ENCODE measurements at places on chromosomes 1 and 21. TPM values are rescaled to one million over a fixed set of nuclear protein-coding genes. Genes with fewer than 3 reads are reported as not detected.

DNA sequence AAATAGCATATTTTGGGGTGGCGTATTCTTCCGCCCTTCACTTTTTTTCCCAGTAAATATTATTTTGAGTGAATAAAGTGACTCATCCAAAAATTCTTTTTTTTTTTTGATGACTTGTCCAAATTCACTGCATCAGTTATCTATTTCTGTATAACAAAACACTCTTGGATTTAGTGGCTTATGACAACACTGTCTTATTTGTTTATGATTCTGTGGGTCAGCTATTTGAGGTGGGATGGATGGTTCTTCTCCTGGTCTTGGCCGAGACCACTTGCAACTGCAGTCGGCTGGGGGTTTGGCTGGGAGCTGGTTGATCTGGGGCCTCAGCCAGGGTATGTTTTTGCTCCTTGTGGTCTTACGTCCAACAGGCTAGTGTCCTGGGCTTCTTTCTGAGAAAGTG is 39.9 kb upstream of the SRSF10 start:
- DNase-seq, result no peak

GRCh38 chr21:45801989-45802388 is 158.5 kb downstream of the PCBP3 start:
- DNase-seq, result no peak

DNA sequence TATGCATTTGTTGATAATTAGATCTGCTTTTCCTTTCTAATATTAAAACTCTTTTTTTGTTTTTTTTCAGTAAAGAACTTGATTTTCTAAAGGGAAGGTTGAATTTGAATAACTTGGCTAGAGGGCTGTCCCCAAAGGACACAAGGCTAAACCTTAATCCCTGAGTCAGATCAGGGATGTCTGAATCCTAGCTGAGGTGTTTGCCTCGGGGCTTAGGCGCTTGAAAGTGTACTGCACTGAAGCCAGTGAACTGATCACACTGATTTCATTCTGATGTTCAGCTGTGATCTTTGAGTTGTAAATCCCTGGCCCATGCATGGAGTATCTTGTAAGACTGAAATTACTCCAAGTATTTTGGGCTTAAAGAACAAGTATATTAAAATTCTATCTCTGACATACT is 42.8 kb downstream of the MTR start:
- no peak for DNase-seq

GRCh38 chr1:191240925-191241324 is 763.3 kb upstream of the BRINP3 start:
- DNase-seq, result no peak

DNA sequence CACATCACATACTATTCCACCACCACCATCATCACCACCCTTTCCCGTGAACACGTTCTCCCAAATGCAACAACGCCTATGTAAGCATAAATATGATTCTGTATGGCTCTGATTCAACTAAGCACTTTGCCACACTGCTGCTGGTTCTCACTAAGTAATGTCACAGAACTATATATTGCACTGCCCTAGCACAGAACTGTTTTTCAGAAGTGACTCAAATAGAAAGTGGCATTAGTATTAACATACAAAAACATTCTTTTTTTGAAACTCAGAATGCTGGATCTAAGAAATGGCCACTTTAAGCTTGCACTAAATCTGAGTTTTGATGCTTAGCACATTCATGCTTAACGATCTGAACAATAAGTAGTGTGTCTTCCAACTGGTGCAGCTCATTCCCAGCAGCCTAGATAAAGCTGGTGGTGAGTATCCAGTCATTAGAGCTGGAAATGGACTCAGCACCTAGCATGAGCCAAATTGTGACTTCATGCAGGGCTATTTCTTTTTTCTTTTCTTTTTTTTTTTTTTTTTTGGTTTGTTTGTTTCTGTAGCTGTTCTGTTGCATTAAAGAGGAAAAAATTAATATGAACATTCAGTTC is 46.2 kb upstream of the ZC3H11B start:
- no peak for DNase-seq

DNA sequence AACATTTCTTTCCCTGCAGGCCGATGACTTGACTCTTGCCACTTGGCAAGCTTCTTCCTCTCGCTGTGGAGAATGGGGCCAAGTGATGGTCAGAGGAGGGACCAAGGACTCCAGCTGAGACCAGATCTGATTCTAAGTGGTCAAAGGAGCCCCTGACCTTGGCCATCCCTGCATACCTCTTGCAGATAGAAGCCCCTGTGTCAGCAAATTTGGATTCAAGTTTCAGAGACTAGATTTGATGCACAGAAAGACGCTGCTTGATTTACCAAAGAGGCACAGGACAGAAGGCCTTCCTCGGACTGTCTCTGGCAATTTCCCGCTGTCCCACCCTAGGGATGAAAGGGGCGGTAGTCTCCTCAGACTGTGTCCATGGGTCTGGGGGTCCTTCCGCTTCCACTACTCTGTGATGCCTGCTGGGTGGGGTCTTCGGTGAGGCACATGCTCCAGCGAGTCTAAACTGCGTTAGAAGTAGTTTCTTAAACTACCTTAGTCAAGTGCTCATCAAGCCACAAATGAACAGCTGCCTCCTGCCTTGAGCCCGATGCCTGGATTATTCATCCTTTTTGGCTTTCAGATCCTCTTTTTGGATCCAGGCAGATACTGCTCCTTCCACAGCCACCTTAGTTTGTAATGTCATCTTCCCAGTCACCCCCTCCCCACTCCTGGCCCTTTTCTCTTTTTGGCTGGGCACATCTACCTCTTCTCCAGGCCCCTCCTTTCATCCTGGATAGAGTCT is 31.8 kb upstream of the RBM15 start:
- no peak for DNase-seq

- DNase-seq, result peak; percentile 79
Measured at GRCh38 chr1:234309598-234310459, 63.4 kb upstream of the COA6 start.

- no peak for DNase-seq
Measured at GRCh38 chr1:16050328-16050727, 6.7 kb downstream of the CLCNKB start.

- DNase-seq, result no peak
Measured at GRCh38 chr1:172496678-172497077, 36.3 kb upstream of the SUCO start.

DNA sequence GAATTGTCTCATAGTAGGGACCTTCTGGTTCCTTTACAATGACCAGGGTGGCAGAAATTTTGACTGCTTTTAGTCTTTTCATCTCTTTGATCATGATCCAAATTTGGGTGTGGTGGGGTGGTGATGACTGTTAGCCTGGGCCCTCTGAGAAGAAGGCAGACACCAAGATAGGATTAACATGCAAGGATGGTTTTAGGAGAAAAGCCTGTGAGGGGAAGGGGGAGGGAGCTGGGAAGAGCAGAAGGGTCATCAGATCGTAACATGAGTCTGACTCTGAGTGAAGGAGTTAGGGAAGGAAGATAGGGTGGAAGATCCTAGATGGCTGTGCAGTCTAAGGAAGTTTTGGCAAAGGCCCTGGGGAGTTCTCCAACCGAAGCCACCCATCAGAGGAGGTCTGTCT is 28.5 kb upstream of the CAMSAP2 start:
- DNase-seq, result no peak

DNA sequence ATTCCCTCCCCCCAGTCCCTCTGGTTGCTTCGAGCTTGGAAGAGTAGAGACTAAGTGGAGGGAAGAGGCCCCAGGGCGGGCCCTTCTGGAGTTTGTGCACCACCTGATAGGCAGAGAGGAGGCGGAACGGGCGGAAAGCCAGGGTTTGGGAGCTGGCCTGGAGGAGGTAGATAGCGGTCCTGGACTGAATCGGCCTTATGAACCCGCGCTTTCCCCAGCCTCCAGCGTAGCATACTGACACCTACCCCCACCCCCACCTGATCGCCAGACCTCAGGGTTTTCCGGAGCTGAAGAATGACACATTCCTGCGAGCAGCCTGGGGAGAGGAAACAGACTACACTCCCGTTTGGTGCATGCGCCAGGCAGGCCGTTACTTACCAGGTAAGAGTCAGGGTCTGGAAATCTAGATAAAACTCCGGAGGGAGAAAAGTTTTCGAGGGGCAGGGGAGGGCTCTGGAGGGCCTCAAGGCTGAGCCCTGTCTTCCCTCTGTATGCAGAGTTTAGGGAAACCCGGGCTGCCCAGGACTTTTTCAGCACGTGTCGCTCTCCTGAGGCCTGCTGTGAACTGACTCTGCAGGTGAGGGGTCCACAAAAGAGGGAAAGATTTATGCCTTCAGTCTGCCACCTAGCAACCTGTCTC is 705 bp downstream of the UROD start:
- peak; percentile 58 for DNase-seq

GRCh38 chr1:41520951-41521752 is 36.7 kb upstream of the EDN2 start:
- DNase-seq, result no peak

GRCh38 chr1:25742316-25742715 is 57.7 kb upstream of the SELENON start:
- no peak for DNase-seq

GRCh38 chr1:152481869-152482664 is 28.5 kb upstream of the LCE5A start:
- DNase-seq, result no peak

GRCh38 chr1:240304466-240304865 is 212.8 kb downstream of the FMN2 start:
- no peak for DNase-seq

DNA sequence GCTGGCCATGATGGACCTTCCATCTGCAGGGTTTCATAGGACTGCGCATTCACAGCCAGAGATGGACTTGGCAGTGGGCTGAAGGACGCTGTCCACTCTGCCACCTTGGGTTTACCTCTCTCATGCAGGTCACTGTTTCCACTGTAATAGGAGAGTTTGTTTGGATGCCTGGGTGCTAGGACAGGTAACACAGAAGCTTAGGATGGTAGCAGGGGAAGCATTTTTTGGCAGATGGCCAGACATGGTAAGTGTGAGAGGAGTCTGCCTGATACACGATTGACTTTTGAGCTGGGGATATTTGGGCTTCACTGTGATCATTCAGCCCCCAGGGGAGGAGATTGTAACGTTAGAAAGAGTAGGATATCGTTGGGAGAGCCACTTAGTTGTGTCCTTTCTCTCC is 11.8 kb downstream of the PSEN2 start:
- DNase-seq, result no peak

GRCh38 chr1:104797982-104798381 is 1048.3 kb downstream of the AMY1C start:
- DNase-seq, result no peak

GRCh38 chr1:200207711-200208126 is 180.2 kb downstream of the NR5A2 start:
- DNase-seq, result no peak

DNA sequence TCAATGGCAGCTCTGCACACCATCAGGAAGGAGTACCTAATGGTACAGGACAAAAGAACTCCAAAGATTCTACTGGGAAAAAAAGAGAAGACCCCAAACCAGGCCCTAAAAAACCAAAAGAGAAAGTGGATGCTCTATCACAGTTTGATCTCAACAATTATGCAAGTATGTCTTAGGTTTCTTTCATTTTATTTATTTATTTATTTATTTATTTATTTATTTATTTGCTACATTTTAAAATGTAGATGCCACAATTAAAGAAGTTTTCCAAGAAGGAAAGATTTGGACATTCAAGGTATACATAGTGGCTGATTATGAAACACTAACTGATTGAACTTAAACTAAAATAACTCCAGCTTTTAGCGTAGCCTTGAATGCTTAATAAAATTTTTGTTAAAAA is 60.2 kb downstream of the PRRC2C start:
- DNase-seq, result no peak

GRCh38 chr1:48906164-48906563 is 129.5 kb upstream of the BEND5 start:
- DNase-seq, result no peak

DNA sequence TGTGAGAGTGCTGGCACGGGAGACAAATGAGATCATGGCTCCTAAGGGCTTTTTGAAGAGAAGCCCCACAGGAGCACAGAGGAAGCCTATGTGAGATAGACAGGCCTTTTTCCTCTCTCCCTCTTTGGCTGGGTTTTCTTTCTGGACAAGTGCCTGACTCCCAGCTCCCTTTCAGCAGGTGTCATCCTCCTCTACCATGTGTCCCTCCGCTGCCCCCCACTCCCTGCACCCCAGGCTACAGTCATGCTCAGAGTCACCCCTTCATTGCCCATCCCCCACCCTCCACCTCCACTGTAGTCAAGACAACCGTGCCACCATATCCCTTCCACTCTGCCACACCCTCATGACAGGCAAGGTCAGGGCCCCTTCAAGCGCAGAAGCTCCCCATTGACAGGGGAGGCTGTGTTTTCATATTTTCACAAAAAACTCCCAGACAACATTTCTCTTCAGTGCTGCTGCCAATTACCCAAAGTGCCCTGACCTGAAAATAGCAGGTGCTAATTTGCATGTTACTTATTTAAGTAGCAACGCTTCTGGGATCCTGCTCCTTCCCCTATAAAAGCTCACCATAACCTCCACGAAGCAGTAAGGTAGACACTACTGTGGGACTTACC is 92.1 kb upstream of the IPO9 start:
- no peak for DNase-seq

DNA sequence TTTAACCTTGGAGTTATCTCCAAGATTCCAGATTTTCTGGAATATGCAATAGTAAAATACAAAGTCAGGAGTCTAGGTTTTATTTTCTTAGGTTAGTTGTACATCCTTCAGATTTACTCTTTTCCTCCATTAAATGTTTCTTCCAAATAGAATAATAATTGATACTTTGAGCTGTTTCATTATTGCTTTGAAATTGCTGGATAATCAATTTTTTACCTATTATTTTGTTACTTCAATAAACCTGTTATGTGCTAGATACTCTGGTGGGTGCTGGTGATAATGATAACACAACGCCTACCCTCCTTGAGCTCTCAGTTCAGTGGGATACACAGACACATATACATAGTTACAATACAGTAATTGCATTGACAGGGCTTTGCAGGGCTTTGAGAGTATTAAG is 79.4 kb downstream of the GPR161 start:
- DNase-seq, result no peak

GRCh38 chr1:228016653-228017355 is 10.0 kb downstream of the WNT3A start:
- no peak for DNase-seq

DNA sequence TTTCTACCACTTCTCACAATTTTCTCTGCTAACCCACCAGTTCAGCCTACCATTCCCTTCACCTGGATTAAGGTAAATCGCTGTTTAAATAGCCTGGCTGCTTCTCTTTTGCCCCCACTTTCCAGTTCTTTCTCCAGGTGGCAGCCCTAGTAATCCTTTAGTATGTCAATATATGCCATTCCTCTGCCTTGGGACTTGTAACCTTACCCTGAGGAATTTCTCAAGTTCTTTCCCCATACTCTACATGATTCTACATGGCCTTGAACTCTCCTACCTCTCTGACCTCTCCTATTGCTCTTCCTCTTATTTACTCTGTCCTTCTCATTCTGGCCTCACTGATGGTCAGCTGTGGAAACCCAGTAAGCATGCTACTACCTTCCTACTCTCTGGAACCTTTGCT is 546.0 kb downstream of the PLA2G4A start:
- no peak for DNase-seq

GRCh38 chr1:155125946-155126555 is 1.6 kb upstream of the EFNA1 start:
- peak; percentile 43 for DNase-seq

- no peak for DNase-seq
Measured at GRCh38 chr21:31078216-31078615, 39.9 kb upstream of the KRTAP19-8 start.

Gene OLFML2B
- total RNA-seq, result 1.4 TPM

Gene KRTAP21-3
- total RNA-seq, result not detected

Gene LORICRIN
- total RNA-seq, result not detected

Gene NR0B2
- total RNA-seq, result not detected

Gene HPDL
- 10.6 TPM for total RNA-seq

Gene ETV3L
- 0.96 TPM for total RNA-seq

Gene TDRD5
- total RNA-seq, result 0.33 TPM

Gene MAGOH
- 82.7 TPM for total RNA-seq

Gene PRKAA2
- 4.0 TPM for total RNA-seq

Data from H9 (cell line).